ENCODE measurements at places on chromosomes 2 and 18.

DNA sequence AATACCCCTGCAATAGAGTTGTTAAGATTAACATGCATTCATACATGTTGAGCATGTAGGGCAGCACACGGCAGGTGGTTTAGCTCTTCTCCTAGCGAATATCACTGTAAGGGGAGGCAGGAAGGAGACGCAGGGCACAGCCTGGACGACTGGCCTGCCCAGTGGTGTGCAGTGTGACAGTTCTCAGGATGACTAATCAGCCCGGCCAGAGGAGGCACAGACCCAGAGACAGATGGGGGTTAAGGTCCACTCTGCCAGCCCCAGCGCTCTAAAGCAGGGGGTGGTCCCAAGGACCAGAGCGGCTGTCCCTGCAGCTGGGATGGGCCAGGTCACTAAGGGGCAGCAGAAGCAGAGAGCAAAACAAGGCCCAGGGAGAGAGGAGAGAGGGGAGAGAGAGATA is 63.7 kb downstream of the RNF152 start:
- DNase-seq = no peak

DNA sequence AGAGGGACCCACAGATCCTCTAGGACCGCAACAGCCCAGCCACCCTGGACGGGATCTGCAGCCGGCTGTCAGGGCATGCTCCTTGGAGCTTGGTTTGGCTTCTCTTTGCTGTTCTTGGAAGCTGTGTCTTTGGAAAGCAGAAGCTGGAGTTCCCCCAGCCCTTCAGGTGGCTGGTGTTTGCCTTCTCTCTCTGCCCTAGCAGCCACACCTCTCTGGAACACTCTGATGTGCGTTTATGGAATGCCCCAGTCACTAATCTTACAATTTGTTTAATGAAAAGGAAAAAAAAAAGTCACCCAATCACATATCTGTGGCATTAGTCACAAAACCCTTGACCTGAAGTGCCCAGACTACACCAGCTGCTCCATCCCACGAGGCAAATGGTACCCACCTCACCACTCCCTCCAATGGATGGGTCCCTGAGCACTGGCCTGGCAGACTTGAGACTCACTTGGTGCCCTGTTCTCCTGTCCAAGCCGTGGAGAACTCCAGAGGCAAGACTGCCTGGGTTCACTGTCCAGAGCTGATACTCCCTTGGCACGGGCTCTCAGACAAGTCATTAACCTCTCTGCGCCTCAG is 70.2 kb upstream of the DAPL1 start:
- DNase-seq = no peak

DNA sequence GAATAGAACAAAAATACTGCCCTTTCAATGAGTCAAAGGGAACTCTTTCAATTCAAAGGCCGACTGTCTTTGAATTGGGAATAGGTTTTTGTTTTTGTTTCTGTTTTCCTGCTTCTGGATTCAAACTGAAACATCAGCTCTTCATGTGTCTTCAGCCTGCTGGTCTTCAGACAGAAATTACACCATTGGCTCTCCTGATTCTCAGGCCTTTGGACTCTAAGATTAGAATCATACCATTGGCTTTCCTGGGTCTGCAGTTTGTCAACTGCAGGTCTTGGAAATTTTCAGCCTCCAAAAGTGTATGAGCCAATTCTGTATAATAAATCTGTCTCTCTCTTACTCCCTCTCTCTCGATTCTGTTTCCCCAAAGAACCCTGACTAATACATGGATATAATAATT is 31.1 kb downstream of the CTLA4 start:
- DNase-seq = no peak

- no peak for DNase-seq
These were observed 153.5 kb downstream of the ARHGAP15 start for GRCh38 chr2:143282684-143283083.

DNA sequence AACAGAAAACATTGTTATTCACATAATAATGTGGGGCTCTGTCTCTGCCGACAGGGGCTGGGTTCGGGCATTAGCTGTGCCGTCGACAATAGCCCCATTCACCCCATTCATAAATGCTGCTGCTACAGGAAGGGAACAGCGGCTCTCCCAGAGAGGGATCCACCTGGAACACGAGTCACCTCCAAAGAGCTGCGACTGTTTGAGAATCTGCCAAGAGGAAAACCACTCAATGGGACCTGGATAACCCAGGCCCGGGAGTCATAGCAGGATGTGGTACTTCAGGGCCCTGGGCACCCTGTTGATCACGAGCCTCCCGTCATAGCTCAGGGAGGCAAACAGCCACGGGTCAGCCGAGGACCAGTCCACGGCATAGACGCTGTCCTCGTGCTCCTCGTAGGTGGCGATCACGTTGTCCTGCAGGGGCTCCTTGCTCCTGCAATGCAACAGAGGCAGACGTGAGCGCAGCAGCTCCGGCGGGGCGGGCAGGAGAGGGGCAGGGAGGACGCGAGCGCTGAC is 188.5 kb downstream of the EIPR1 start:
- no peak for DNase-seq

DNA sequence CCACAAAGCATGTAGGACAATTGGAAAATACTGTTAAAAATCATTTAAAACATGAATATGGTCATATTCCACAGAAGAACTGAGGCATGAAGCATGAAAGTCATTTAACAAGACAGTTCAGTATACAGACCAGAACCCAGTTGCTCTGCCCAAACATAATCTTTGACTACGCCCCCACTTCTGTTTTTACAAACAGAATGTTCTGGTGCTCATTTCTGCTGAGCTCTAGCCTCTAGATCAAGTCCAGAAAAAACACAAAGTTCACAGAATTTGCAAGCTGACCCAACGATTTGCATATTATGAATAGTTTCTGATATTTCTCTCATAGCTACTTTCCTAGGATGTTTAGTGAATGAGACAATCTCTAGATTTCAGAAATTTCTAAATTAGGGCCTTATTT is 424.9 kb downstream of the PID1 start:
- no peak for DNase-seq

- no peak for DNase-seq
These were observed 28.4 kb downstream of the CPS1 start for GRCh38 chr2:210584834-210585233.

GRCh38 chr2:158733430-158733755 is 61.7 kb upstream of the DAPL1 start:
- DNase-seq = no peak

DNA sequence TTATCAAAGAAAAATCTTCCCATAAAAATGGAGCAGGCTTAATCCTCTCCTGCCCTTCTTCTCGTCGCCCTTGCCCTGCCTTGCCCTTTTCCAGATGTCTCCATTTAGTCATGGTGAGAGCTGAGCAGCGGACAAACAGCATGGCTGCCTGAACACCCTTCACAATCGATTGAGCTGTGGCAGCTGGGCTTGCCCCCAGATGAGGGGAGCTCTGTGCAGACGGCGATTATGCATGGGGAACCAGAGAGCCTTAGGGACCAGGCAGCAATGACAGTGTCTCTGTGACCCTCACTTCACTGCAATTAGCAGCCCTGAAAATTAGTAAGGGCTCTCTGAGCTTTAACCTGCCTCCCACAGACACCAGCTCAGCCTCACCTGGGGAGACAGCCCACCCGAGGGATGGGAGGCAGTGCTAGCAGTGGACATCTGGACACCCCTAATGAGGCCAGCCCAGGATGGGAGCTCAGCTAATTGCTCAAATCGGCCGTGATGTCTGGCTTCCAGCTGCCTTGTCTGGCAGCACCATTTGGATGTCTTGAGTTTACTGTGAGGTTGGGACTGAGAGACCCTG is 365.7 kb downstream of the TNS1 start:
- DNase-seq = no peak
